HTR-8/SVneo (cell line): ENCODE measurements at places on chromosomes 3 and 15.

DNA sequence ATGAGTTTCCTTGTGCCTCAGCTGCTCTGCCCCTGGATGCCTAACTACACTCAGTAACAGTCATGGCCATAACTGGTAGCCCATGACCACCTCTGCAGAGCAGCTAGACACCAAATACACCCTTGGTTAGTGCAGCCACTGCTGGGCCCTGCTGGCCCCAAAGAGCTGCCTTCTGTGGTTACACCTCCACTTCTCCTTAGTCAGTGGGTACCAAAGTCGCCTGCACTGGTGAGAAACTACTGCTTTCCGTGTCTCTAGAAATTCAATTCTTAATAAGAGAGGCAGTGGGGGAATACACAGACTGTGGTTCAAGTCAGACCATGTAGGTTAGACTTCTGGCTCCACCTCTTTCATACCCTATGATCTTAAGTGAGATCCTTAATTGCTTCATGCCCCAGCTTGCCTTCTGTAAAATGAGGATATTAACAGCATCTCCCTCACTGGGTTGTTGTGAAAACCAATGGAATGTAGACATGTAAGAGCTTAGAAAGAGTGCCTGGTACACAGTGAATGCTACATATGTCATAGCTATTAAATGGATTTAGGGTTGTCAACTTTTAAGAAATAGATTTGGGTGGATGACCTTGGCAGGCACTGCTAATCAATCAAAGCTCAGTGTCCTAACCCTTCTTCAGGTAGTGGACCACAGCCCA is 18.2 kb downstream of the HEG1 start:
- no peak for DNase-seq

DNA sequence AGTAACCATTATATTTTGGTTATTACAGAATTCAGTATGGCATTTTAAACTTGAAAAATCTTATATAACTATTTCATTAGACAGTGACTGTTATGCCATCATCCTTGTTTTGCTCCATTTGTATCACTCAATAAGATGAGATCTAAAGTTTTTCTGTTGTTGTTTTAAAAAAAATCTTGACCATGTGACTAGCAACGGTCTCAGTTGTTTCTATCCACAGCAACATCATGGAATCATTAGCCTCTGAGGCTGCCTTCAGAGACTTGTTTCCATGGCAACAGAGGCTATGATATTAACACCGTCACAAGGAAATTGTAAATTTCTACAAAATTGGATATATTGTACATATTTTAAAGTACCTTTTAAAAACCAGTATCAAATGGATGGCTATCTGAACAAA is 129.8 kb downstream of the DLG1 start:
- no peak for DNase-seq

- DNase-seq = no peak
These were observed 253.2 kb downstream of the RORA start for GRCh38 chr15:60975952-60976351.

- no peak for DNase-seq
These were observed 68.8 kb downstream of the AQR start for GRCh38 chr15:34900748-34901147.

DNA sequence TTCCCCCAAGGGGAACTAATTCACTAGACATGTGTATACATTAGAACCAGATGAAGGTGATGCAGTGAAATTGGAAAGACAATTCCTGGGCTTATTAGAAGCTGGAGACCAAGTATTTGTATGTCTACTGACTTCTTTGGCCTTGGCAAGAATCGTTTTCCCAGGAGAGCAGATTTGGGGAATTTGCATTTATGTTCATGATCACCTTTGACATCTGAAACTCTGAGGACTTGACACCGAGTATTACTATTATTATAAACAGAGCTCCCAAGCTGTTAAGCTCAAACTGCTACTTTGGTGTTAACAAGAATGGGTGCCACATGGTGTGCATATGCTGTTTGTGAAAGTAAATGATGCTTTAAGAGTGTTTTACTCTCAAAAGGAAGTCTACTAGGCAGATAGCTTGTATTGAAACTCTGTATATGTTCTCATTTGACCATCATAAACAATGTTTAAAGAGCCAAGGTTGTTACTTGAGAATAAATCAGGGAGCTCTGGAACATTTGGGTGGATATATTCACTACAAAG is 519.8 kb upstream of the GOLIM4 start:
- no peak for DNase-seq

GRCh38 chr3:58880182-58880581 is 169.6 kb downstream of the CFAP20DC start:
- no peak for DNase-seq

GRCh38 chr3:125032100-125032643 is 23.6 kb downstream of the HEG1 start:
- DNase-seq = no peak

- DNase-seq = peak; percentile 28
These were observed 30.6 kb downstream of the CRTC3 start for GRCh38 chr15:90560229-90560776.

DNA sequence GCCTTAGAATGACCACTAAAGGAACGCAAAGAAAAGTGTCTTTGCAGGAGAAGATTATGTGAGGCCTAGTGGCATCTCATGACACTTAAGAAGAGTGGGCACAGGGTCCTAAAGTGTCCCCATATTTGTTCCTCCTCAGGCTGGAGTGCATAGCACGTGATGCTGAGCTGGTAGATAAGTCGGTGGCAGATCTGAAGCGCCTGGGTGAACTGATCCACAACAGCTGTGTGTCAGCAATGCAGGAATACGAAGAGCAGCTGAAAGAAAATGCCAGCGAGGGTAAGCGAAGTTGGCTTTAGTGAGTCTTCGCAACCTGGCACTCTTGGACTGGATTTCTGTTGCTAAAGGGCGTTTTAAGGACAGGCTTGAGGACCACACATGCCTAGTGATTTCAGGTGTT is 92.6 kb downstream of the CHD2 start:
- DNase-seq = no peak
